Right atrium auricular region (tissue), 2 donors: ENCODE measurements at places on chromosomes 6 and 20. TPM values are rescaled to one million over a fixed set of nuclear protein-coding genes. Genes with fewer than 3 reads are reported as not detected.
A peak's percentile ranks its signal among the peaks of the same experiment; 100 is the strongest.

- no peak for DNase-seq
Measured at GRCh38 chr20:39983183-39983582, 705.9 kb downstream of the MAFB start.

DNA sequence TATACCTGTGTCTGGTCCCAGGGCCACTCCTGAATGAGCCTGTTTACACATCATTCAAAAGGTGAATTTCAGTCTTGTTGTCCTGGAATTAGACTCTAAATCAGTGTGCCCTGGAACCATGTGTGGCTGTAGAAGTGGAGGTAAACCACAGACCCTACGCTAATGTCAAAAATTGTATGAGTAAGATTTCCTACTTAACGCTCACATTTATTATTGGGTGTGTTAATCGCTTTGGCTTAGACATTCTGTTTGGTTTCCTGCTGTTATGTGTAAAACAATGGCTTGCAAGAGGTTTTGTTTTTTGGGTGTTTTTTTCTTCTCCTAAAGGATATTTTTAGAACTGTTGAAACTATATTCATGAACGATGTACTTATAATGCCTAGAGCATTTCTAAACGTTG lies 19.3 kb downstream of the PLCB1 start:
- no peak for DNase-seq

GRCh38 chr20:33659341-33660034 lies 2.6 kb upstream of the C20orf144 start:
- no peak for DNase-seq

- DNase-seq = no peak
Measured at GRCh38 chr6:15515660-15516375, 147.0 kb downstream of the DTNBP1 start.

DNA sequence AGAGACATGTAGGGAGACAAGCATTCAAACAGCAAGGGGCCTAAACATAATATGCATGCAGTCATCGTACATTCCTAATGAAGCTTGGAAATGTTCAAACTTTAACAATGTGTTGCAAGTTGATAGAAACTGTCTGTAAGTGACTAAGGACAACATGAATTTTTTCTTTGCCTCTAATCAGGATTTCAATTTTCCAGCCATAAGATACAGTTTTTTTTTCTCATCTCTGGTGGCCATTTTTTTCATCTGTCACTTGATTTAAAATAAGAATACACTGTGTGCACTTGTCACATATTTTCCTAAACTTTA lies 22.2 kb upstream of the MTRF1L start:
- no peak for DNase-seq

DNA sequence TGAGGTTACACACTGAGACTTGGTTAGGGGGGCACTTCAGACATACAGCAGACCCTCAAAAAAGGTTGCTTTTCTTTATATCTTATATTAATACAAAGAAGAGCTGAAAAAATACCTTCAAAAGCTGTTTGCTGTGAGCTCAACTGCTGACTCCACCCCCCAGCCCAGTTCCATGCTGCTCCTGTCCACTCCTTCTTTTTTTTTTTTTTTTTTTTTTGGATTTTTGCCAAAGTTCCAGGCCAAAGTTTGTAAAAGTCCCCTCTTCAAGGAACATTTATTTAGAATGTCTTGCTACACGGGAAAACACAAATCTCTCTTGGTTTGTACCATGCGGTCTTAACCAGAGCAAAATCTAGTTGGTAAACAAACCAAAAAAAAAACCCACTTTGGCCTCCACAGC lies 85.3 kb upstream of the AKAP12 start:
- no peak for DNase-seq

DNA sequence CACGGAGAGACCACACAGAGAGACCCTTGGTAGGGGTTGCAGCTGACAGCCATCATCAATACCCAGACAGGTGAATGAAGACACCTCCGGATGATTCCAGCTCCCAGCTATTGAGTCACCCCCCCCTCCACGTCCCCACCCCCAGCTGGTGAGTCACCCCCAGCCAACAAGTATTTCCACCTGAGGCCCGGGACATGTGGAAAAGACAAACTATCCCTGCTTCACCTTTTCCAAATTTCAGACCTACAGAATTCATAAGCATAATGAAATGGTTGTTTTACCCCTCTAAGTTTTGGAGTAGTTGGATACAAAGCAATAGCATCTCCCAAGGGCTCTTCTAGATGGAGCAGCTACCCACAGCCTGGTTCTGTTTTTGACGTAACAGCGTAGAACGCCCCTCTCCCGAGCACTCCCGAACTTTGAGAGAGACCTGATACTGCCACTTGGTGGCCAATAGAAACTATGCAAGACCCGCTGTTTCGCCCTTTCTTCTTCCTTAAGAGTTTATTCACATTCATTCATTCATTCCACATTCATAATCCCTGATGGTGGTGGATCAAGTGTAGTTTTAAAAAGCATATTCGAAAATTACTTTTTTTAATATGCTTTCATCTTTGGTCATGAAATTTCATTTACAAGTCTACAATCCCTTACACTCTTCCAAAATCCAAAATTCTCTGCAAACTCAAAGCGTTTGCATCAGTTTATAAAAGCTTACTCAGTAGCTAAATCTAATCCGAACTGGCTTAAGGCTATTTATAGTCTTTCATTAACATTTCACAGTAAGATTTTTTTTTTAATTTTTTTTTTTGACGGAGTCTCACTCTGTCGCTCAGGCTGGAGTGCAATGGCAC lies 15.1 kb upstream of the PPP1R16B start:
- no peak for DNase-seq

DNA sequence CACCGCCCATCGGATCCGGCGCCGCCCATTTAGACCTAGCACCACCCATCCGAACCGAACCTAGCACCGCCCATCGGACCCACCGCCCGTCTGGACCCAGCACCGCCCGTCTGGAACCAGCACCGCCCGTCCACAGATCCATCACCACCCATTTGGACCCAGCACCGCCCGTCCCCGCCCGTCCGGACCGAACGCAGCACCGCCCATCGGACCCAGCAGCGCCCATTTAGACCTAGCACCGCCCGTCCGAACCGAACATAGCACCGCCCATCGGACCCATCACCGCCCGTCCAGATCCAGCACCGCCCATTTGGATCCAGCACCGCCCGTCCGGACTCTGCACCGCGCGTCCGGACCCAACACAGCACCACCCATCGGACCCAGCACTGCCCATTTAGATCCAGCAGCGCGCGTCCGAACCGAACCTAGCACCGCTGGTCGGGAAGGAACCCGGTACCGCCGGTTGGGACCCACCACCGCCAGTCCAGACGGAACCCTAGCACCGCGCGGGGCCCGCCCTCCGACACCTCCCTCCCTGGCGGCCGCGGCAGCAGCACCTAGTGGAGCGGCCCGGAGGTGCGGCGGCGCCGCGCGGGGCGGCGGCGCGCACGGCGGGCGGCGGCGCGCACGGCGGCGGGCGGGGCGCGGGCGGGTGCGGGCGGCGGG lies 348 bp upstream of the AFDN start:
- DNase-seq = peak; percentile 68

DNA sequence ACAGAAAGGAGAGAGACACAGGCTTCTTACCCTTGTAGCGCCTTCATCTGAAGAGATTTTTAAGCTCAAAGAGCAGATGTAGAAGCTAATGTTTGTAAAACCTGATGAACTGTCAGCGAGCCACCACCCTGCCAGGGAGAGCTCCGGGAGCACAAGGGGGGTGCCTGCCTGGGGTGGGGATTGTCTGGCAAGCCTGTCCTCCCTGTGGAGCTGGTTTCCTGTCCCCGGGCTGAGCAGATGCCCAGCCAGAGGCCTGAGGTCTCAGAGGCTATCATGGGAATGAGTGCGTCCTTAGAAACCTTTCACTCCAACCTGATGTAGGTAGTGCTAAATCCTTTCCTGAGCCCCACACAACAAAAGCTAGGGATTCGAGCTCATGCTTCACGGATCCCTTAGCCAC lies 41.9 kb upstream of the NR2E1 start:
- DNase-seq = no peak

SLC17A3 gene
- total RNA-seq = not detected

TMEM170B gene
- 3.8 TPM for total RNA-seq

SLC22A7 gene
- not detected for total RNA-seq

MPIG6B gene
- not detected for total RNA-seq

TOMM34 gene
- total RNA-seq = 10.6 TPM

RBM24 gene
- 133 TPM for total RNA-seq

MCCD1 gene
- total RNA-seq = not detected
